ENCODE measurements at places on chromosomes 6 and 20.

DNA sequence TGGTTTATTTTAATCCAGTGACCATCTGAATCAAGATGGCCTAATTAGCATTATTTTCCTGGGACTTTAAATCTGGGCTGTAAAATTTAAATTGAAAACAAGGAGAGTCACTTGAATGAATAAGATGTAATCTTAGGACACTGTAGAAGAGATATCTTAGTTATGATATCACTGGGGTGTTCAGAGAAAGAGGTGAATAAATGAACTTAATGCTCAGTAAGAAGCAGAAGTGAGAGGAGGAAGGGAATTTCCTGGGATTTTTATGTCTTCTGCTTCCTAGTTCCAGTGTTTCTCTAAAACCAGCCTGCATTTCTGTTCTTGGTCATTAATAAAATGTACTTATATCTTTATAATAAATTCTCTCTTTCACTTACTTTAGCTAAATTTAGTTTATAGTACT, 136.8 kb upstream of the PTPRK start:
- no peak for DNase-seq

DNA sequence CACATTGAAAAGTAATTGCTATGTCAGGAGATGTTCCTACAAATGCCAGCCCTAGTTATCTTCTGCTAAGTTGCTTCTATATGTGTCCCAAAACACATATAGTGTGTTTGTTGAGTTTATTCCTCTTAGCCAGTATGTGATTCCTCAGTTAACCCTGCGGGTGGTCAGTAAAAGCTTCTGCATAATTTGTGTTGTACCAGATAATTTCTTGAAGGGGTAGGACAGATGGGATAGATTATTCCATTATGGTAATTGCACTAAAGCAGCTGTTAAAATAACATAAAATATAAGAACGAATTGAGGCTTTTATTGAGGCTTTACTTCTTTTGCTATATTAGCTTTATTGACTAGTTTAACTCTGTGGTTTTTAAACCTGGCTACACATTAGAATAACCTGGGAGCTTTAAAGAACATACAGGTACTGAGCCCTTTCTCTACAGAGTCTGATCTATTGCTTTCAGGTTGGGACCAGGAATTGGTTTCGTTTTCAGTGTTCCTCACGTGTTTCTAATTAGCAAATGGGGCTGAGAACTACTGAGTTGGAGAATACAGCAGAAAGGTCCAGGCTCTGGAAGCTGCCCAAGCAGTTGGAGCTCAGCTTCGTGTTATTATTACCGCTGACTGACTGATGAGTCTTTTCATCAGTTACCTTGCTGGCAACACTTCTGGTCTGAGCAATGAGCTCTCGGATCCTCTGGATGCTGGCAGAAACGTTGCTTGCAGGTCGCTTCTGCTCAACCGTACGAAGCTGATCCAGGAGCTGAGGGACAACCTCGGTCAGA, 56.9 kb downstream of the FAM229B start:
- peak; percentile 28 for DNase-seq

- DNase-seq = no peak
Observed at GRCh38 chr6:12477616-12478015, 187.5 kb downstream of the EDN1 start.

DNA sequence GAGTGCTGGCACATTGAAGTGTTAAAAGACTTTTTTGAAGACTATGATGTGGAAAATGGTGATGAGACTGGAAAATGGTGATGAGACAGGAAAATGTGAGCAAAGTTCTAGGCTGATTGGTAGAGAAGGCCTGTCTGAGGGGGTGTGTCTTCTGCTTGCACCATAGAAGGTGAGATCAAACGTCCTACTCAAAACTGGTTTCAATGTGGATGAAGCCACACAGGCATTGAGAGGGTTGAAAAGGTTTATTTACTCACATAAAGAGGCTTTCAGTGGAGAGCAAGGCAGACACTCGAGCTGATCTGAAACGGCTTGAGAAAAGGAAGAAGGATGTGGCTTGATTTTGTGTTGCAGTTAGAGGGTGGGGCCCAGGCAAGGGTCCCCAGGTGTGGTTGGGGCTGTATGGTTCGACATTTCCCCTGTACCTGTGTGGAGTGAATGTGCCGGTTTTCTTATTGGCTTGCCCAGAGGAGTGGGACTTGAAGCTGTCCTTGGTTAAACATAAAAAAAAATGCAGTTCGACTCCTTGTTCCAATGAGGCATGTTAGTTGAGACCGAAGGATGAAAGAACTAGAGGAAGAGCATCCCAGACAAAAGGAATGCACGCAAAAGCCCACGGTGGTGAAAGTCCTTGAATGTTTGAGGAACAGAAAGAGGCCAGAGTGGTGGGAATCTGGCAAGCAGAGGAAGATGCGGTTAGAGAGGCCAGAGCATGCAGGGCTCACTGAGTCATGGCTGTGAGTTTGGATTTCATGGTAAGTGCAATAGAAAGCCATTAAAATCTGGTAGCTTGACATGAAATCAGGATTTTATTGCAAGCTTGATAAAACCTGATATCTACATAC, 172.3 kb downstream of the EPM2A start:
- no peak for DNase-seq

DNA sequence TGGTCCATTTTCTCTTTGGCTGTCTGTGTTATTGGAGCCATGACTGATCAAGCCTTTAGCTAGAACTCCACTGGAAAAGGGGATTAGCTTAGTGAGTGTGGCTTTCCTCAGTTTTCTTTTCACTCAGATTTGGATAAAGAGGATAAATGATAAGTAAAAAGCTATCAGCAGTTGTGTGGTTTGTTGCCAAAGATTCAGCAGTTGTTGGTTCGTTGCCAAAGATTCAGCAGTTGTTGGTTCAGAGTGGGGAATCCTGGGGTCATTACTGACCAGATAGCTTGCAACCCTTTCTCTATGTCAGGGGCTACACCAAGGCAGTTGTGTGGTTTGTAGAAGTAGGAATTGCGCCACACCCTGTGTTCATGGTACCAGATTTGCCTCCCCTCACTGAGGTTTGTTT, 107.7 kb upstream of the SCP2D1 start:
- no peak for DNase-seq

GRCh38 chr6:154895841-154896240, 99.3 kb upstream of the TIAM2 start:
- no peak for DNase-seq

Measured in D341Med (cell line).